Central memory CD4-positive, alpha-beta T cell (primary cell): ENCODE measurements at places on chromosomes 16 and 17.
A peak's percentile ranks its signal among the peaks of the same experiment; 100 is the strongest.

GRCh38 chr17:82830249-82830661 lies 9.6 kb downstream of the ZNF750 start:
- DNase-seq: no peak

- DNase-seq: peak; percentile 67
These were observed 6.3 kb upstream of the XPO6 start for GRCh38 chr16:28218109-28218508.

DNA sequence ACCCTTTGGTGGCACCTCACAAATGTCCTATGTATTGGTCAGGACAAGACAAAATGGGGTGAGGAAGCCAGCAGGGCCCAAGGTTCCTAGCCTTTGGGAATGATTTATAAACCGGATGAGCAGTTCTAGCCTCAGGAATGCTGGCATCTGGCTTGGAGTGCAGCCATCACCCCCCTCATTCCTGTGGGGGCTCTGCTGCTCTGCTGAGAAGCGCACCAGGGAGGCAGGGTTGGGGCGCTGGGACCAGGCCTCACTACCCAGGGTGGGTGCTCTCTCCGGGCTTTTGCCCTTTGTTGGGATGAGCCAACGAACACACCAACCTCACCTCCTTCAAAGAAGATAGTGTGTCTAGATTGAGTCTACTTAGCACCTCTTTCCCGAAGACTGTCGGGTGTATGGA lies 39.2 kb downstream of the TMEM11 start:
- no peak for DNase-seq

DNA sequence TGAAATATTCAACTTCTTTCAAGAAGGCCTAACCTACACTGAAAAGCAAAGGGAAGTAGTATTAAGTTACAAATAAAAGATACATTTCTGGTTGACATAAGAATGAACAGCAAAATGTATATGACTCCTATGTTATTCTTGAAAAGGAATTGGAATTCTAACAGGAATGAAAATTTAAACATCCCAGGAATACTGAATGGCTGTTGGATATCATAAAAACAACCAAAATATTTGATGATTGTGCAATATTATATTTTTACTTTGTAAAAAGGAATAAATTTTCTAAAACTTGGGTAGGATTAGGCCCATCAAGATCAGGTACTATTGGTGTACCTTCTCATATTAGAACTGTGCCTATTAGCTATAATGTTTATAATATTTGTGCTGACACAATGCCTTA lies 50.0 kb downstream of the CYB5B start:
- no peak for DNase-seq

GRCh38 chr17:28038802-28039201 lies 3.7 kb upstream of the NLK start:
- no peak for DNase-seq

- DNase-seq: no peak
These were observed 16.9 kb downstream of the RPH3AL start for GRCh38 chr17:335691-336090.

- DNase-seq: no peak
These were observed 129.2 kb upstream of the TOM1L1 start for GRCh38 chr17:54771409-54771915.

- DNase-seq: no peak
These were observed 166.4 kb downstream of the CYB561 start for GRCh38 chr17:63279498-63280230.

DNA sequence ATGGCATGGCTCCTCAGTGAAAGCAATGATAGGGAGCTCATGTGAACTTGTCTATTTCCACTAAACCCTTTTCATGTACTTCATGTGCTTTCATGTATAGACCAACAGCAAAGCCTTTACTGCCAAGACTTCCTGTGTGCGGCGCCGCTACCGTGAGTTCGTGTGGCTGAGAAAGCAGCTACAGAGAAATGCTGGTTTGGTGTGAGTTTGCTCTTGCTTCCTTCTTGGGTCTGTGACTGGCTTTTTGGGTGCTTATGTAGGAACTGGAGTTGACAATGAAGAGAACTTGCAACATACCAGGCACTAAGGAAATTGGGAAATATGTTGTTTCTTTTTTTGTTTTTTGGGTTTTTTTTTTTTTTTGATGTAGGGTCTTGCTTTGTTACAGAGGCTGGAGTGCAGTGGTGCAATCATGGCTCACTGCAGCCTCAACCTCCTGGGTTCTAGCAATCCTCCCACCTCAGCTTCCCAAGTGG lies 5.7 kb downstream of the SNX11 start:
- peak; percentile 45 for DNase-seq

DNA sequence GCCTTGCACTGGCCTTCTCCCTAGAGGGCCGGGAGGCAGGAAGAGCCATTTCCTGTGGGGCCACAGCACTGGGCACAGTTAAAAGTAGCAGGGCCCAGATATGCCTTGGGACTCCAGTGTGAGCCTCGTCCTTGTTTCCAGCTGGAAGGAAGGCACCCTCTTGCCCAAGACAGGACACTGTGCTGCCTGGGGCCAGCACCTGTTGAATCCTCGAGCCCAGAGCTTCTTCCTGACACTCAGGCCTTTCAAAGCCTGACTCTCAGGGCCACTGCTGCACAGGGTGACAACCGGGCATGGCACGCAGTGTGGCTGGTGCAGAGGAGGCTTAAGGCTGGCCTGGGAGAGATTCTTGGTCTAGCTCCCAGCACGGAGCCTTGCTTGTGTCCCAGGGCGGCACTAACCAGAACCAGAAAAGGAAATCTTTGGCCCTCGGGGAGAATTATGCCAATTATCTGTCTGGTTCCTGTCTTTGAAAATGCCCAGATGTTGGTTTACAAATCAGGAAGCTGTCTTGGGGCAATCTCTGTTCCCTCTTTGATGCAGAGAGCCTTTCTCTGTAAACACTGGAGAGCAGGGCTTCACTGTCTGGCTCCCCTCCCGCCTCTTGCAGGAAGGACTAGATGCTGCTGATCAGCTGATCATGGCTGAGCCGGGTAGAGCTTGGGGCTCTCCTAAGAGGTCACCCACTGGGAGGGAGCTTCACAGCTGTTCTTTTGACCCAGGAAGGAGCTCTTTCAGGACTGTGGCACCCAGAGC lies 11.1 kb downstream of the LDHD start:
- DNase-seq: no peak

- DNase-seq: no peak
These were observed 94.6 kb downstream of the CMIP start for GRCh38 chr16:81539009-81539758.

GRCh38 chr17:6914711-6915110 lies 81.1 kb upstream of the ALOX12 start:
- no peak for DNase-seq

GRCh38 chr17:43940630-43941029 lies 1.6 kb downstream of the PPY start:
- no peak for DNase-seq

- no peak for DNase-seq
These were observed 267.9 kb downstream of the CPPED1 start for GRCh38 chr16:12535535-12536411.

DNA sequence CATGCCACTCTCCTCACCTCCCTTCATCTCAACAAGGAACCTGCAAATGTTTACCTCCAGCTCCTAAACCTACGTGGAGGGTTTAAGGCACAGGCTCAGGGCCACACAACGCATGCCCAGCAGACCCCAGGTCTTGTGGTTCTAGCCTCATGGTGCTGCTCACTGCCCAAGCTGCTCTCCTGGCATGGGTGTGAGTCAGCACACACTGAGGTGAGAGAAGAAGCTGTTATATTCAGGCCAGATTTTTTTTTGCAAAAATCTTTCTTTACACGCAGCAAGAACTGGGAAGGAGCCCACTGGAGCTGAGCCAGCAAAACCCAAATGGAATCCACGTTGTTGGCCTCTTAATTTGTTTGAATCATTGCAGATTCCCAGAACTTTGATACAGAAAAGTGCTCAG lies 5.5 kb upstream of the C16orf96 start:
- no peak for DNase-seq

DNA sequence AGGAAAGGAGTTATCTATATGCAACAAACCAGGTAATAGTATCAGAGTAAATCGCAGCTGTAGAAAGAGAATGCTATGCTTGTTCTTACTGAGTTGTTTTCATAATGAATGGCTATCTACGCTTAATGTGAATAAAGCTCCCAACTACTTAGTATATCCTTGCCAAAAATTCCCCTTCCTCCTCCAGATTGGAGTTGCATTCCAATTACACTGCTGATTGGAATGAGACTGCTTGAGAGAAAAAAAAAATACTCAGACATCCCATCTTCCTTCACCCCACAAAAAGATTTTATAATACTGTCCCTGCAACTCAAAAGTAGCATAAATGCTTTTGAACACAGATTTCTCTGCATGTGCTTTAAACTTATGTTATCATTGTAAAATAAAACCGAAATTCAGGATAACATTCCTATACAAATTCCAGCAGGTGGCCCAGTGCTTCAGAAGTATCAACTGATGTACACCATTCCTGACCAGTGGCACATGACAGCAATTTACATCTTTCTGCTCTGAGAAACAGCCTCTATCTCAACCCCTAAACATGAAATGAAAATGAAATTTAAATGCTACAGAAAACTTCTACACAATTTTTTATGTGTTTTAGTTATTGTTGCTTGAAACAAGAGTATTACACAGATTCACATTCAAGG lies 47.0 kb downstream of the SMURF2 start:
- no peak for DNase-seq

DNA sequence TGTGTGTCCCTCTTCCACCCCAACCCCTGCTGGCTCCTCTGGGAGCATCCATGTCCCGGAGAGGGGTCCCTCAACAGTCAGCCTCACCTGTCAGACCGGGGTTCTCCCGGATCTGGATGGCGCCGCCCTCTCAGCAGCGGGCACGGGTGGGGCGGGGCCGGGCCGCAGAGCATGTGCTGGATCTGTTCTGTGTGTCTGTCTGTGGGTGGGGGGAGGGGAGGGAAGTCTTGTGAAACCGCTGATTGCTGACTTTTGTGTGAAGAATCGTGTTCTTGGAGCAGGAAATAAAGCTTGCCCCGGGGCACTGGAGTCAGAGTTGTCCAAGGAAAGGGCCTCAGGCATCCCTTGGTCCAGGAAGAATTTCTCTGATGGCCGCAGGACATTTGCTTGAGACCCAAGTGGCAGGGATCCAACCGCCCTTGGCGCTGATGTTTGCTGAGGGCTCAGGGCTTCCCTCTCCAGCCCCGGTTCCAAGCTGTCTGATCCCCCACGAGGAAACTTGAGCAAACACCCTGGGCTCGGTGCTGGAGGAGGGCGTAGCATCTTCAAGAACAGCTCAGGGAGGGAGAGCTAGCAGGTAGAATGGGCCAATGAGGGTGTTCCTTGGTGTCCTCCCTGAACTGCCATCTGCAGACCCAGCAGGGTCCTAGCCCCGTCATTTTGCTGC lies 4.5 kb downstream of the NXPH3 start:
- no peak for DNase-seq

DNA sequence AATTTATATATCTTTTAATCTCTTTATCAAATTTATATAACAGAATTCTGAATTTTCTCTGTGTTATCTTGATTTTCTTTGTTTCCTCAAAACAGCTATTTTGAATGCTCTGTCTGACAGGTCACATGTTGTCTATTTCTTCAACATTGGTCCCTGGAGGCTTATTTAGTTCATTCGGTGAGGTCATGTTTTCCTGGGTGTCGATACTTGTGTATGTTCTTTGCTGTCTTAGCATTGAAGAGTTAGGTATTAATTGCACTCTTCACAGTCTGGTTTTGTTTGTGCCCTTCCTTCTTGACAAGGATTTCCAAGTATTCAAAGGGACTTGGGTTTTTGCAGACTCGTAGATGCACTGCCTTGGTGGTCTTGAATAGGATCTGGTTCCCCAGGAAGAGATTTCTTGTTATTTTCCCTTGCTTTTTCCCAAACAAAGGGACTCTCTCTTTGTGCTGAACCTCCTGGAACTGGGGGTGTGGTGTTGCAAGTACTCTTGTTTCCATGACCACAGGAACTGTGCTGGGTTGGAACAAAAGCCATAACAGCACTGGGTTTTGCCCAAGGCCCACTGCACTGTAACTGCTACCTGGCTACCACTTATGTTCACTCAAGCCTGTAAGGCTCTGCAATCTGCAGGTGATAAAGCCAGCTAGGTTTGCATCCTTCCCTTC lies 1483.0 kb downstream of the CDH8 start:
- DNase-seq: no peak

DNA sequence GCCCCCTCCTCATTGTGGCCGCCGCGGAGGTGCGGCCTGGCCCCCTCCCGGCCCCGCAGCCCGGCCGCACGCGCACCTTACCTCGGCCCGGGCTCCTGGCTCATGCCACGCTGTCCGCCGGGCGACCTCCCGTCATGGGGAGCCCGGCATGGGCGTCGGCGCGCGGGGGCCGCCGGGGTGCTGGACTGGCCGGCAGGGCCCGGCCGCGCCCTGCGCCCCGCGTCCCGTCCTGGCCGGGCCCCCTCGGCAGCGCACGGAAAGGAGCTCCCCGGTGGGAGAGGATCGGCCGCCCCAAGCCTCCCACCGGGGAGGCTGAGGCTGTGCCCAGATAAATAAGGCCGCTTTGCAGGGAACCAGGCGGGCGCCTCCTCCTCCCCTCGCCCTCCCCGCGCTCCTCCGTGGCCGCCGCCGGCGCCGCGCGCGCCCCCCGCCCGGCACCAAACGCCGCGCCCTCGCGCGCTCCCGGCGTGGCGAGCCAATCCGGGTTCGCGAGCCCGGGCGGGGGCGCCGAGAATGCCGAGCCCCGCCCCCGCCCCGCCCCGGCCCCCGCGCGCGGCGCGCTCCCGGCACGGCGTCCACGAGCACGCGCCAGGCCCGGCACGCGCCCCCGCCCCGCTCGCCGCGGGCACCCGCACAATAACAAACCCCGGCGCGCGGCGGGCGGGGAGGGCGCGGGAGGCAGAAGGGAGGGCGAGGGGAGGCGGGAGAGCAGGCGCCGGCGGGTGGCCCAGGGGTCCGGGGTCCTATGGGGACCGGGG lies at the start of gene FBXL16:
FBXL16 (minus strand) TSS at position 371 of the 758 bp plus-strand sequence. CDS start 8,396 bp downstream, outside the sequence.
- DNase-seq: no peak
